ENCODE measurements at places on chromosomes 1 and 21.

DNA sequence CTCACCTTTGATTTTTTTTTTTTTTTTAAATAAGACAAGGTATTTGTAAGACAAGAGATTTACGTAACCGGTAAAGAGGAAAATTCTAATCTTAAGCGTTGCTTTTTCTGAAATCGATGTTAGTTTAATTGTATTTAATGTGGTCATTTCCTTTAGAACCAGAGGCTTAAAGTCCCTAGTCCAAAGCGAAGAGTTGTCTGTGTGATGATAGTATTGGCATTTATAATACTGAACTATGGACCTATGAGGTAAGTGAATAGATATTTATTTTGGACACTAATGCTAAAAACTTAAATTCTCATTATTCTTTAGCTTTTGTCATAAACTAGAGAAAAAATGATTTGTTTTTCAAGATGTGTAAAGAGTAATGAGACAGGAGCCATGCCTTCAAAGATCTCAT, 54.8 kb downstream of the ATF6 start:
- no peak for DNase-seq

GRCh38 chr1:41640756-41641474, 156.4 kb upstream of the EDN2 start:
- peak; percentile 17 for DNase-seq

DNA sequence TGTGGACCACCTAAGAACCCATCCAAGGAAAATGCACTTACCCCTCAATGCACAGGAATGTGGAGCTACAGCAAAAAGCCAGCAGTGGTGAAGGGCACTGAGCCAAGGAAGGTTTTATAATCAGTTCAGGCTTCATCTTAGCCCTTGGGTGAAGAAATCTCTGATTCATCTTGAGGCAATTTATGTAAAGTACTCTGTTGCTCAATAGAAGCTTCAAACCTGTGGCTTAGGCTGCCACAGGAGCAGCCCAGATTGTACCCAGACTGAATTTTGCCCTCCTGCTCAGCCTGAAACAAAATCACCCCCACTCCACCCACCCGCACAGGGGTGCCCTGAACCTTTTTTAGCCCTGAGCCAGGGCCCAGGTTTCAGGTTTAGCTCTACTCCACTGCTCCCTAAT, at the start of gene S100A12:
Gene S100A12, minus strand, starts transcription at position 111 of the 400 bp plus-strand sequence. CDS start 1,029 bp downstream, outside the sequence.
- DNase-seq, result no peak

GRCh38 chr21:45432575-45433255, 27.8 kb downstream of the COL18A1 start:
- no peak for DNase-seq

GRCh38 chr1:198775606-198776005, 136.8 kb downstream of the PTPRC start:
- peak; percentile 51 for DNase-seq

- DNase-seq, result peak; percentile 64
Measured at GRCh38 chr1:39076127-39076798, 50.1 kb downstream of the NDUFS5 start.

GRCh38 chr21:15604413-15604812, 125.4 kb upstream of the USP25 start:
- no peak for DNase-seq

DNA sequence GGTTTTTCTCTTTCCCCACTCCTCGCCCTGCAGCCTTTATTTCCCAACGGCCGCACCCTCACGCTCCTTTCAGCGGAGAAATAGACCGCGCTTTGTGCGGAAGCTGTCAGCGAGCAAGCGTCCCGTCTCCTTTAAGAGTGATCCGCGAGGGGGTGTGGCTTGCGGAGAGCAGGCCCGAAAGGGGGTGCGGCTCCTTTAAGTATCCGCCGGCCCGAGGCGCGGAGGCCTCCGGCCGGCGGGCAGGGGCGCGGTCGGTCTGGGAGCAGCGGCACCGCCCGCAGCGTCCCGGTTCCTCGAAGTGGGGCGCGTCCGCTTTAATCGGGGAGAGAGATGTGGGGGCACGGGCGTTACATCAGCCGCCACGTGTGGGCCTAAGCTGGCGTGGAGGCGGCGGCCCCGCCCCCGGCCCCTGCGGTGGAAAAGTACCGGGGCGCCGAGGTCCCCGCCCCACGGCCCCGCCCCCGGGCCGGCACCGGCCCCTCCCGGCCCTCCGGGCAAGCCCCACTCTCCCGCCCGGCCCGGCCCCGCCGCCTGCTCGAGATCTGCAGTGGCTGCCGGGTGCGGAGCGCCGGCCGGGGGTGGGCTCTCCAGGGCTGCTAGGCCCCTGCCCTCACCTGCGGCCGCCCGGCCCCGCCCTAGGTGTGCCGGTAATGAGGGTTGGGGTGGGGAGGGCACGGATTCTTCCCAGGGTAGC, 1.2 kb downstream of the SLC6A9 start:
- peak; percentile 95 for DNase-seq

DNA sequence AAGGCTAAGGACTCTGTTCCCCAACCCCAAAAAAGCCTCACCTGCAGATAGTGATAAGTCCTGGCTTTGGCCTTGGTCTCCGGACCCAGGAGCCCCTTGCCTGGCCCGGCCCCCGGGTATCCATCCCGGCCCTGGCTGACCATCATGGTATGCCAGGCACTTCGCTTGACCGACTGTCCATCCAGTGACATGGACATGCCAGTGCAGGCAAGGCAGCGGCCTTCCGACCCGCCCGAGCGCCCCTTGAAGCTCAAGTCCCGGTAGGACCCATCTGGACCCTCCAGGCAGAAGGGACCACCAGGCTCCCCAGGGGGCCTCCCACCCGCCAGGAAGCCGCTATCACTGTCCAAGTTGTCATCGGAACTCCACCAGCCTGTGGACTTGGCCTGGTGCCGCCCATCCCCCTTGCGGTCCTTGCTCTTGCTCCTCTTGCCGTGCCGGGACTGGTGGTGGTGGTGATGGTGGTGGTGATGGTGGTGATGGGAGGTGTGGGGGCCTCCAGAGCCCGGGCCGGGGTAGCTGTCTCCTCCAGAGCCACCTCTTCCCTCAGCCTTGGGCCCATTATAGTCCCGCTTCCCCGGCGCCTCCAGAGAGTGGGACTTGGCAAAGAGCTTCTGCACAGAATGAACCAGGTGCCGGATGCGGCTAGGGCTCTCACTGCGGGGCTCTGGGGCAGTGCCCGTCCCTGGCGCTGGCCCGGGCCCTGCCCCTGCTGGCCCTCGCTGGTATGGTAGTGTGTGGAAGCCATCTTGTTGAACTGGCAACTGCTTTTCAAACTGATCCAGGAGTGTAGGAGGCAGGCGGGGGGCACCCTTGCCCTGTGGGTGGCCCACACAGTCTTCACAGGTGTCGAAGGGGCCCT, 25.0 kb downstream of the DLGAP3 start:
- DNase-seq, result no peak

GRCh38 chr21:14699433-14700407, 153.6 kb upstream of the SAMSN1 start:
- no peak for DNase-seq

DNA sequence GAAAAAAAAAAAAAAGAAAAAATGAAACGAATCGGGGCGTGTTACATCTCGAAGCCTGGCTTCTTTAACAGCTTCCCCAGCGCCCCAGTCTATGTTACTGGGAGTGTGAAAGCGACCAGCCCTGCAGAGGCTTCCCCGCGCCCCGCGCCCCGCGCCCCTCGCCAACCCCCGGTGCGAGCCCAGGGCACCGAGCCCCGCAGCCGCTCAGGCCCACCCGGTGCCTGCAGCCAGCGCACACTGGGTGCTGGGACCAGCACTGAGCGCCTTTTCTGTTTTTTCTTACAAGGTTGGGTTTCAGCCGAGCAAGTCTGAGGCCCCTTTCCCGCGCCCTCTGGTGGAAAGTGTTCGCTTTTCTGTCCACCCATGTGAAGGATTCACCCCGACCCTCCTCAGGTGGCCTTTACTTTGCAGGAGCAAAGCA, 42.1 kb upstream of the ZNF496 start:
- DNase-seq, result peak; percentile 67

- DNase-seq, result no peak
Measured at GRCh38 chr1:5779608-5780323, 212.5 kb downstream of the NPHP4 start.

GRCh38 chr1:209557221-209557620, 26.3 kb upstream of the CAMK1G start:
- no peak for DNase-seq

DNA sequence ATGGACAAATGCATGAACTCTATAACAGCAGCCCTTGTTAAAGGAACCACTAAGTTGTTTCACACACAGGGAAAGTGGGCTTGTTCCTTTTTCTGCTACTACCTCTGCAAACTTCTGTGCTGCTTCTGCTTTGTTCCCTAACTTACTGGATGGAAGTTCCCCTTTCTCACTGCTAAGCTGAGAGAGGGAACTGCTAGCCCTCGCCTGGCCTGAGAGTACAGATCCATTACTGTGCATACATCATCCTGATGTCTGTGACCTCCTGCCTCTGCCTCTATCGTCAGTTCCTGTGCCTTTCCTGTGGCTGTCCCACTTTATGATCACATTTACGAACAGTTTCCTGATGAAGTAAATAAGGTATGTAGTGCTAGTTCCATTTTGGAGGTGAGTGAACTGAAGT, 3.5 kb downstream of the GNAT2 start:
- no peak for DNase-seq

GRCh38 chr1:39927538-39927937, 25.8 kb upstream of the MYCL start:
- no peak for DNase-seq

DNA sequence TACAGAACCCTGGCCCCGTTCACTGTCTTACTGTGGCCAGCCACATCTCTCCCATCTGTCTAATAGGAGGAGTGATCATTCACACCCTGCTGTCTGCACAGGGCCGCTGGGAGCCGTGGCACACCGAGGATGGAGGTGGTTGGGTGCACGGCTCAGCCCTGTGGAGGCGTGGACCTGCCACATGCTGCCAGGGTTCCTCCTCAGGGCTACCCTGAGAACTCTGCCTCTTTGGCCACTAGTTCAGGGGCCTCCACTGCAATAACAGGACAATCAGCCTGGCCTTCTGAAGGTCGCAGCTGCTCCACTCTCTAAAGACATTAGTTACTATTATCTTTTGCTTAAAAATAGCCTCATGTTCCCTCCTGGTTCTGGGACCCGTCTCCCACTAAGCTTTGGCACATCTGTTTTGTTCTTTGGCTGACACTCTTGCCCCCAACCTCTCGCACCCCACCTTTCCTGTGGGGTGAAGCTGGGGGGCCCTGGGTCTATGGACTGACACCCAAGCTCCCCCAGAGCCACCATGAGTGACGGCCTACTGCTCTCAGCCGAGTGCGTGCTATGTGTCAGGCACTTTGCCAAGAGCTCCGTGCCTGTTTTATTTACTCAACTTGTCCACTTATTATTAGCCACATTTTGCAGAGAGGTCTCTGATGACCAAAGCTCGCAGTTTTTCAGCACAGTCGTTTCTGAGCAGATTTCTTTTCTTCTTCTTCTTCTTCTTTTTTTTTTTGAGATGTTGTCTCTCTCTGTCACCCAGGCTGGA, 66.3 kb downstream of the ARHGEF10L start:
- no peak for DNase-seq

DNA sequence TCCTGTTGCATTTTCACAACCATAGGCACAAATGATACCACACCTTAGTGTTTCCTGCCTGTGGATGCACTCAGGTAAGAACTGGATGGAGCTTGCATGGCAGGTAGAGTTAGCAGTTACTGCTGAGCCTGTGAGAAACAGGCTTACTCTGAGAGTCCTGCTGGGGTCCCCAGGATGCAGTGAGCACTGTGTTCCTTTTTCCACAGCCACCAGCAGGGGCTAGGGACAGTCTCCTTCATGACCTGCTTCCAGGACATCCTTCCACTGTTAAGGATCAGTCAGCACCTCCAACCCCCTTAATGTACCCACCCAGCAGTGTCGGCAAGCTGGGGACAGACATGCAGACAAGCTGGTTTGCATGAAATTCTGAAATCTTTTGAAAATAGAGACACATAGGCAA, 16.3 kb downstream of the CAPN8 start:
- DNase-seq, result no peak

GRCh38 chr1:36879613-36880012, 154.7 kb downstream of the GRIK3 start:
- no peak for DNase-seq

- DNase-seq, result no peak
Measured at GRCh38 chr1:171501305-171502024, 16.1 kb downstream of the PRRC2C start.

DNA sequence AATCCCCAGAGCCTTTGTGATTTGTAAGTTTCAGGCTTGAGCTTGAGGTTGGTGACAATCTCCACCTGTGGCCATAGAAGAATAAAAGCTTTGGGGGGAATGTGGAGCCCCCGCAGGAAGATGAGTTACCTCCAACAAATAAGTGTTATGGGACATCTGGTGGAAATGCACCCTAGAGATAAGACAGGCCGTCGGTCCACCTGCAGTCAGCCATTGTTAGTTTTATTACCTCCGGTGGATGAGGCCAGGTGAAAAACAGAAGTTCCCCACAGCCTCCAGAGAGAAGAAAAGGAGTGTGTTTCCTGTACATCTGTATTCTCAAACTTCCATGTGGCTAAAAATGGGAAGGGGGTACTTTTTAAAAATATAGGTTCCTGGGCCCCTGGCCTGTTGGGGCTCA, 137.4 kb downstream of the KAZN start:
- DNase-seq, result no peak

GRCh38 chr21:35677298-35677841, 383.0 kb downstream of the SETD4 start:
- DNase-seq, result no peak

GRCh38 chr1:91650764-91651163, 150.1 kb downstream of the CDC7 start:
- DNase-seq, result no peak

DNA sequence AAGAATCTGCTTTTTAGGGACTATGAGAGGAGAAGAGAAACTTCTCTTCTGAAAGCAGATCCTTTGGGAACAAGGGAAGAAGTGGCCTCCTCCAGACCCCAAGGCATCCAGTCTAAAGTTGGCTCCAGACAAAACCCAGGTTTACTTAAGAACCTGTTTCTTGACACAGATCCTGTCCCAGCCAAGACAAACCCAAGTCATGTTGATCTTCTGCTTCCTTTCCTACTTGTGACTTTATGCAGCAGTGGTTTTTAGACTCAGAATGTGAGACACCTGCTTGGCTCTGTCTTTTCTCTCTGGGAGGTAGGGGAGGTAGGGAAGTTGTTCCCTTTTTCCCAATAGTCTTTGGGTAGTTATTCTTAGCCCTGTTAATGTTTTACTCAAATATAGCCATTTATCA, 38.3 kb downstream of the ELAPOR1 start:
- DNase-seq, result no peak

GRCh38 chr1:21763694-21764419, 19.1 kb downstream of the USP48 start:
- no peak for DNase-seq

- DNase-seq, result no peak
Measured at GRCh38 chr21:28298251-28298672, 694.4 kb downstream of the LTN1 start.

DNA sequence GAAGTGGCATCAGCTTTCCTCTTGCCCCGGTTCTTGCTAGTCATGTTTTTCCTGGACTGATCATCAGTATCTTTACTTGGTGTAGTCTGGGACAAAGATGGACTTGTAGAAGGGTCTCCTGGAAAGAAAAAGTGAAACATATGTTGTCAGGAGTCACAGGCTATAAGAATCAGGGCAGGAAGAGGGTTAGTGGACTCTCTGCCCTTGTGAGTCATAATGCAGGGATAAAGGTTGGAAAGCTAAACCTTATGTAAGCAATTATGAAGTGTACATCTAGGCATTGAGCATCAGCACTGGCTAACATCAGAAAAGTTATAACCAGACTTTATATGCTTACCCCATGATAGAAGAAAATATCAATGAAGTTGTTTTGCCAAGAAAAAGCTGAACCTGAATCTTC, 51.2 kb downstream of the XKR8 start:
- DNase-seq, result no peak

- no peak for DNase-seq
Measured at GRCh38 chr1:94754570-94754969, 65.6 kb upstream of the SLC44A3 start.

Data from upper lobe of right lung (tissue), 1 donor.